Activated CD4-positive, alpha-beta T cell treated with anti-CD3 and anti-CD28 coated beads for 24 hours (primary cell): ENCODE measurements at places on chromosomes 5 and 9.

GRCh38 chr9:16070455-16071145, 517.8 kb downstream of the CCDC171 start:
- no peak for DNase-seq

- DNase-seq: no peak
These were observed 833 bp downstream of the C5orf24 start for GRCh38 chr5:134846641-134846960.

GRCh38 chr5:139458580-139459407, 3.7 kb downstream of the ECSCR start:
- peak; percentile 53 for DNase-seq

DNA sequence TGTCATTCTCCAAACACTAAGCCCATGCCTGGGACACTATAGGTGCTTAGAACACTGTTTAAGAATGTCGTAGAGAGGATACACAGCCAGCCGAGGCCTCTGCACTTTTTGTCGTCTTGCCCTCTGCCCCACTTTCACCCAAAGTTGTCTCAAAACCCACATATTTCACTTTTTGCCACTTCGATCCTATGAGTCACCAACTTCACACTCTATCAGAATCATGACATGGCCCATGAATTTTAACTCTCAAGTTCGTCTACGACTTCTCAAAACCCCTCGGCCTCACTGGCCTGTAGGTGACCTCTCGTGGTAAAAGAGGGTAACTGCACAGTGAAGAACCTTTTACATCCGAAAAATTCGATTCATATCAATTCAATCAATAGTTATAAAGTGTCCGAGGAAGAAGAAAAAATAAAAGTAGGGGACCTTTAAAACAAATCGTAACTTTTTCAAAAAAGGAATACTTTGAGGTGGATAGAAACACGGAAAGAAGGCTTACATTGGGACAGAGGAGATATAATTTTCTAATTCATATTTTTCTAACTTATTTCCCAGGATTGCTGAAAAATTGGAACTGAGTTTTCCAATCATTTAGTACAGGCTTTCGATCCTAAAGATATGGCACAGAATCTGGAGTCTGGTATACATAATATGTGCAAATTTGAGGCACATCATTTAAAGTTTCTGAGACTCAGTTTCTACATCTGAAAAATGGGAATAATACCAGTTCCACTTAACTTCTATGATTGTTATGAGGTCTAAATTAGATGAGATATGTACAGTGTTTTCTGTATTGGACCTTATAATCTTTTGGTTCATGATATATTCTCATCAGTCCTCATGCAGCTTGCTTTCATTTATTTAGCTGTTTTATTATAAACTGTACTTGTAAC, 122.6 kb downstream of the APBA1 start:
- DNase-seq: no peak

- no peak for DNase-seq
These were observed 122.9 kb downstream of the OXCT1 start for GRCh38 chr5:41747301-41747700.

DNA sequence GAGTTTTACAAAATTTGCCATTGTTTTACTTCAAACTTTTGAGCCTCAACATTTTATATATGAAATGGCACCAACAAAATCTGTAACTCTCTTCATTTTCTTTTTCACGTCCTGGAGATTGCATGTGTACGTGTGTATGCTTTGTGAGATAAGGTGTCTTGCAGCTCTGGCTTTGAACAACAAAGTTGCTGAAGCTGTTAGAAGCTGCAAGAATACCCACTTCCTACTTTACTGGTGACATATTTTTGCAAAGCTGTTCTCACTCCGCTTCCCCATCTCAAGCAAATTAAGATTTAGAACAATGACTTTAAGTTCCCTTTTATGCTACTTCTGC, 41.8 kb downstream of the FYB1 start:
- no peak for DNase-seq

DNA sequence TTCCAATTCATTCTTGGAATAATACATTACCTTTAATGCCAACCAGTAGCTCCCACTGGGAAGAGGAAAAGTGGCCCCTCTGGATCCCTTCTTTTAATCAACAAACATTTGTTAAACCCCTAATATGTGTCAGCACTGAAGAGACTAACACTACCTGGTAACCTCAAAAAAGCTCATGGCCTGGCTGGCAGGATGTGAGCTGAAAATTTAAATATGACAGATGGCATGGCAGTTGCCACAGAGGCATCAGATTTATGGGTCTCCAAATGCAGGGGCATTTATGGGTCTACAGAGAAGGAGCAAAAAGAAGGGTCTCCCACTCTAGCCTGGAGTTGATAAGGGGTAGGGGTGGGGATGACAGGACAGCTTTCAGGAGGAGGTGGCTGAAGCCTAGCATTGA, 12.5 kb downstream of the DNAH5 start:
- DNase-seq: no peak

DNA sequence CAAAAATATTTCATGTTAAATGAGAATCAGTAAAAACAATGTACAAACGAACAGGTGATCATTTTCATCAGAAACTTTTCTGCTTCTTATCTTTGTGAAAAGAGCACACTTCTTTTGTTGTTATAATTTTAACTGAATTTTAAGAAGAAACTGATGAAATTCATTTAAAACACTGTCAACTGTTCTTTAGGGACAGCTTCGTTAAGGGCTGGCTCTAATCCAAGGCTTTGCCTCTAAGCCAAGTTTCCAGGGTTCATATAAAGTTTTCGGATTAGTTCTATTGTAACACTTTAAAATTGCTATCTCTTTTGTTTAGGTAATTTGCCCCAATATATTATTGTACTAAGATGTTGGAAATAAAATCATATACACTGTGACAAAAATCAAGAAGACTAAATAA, 559.2 kb downstream of the TUSC1 start:
- no peak for DNase-seq

DNA sequence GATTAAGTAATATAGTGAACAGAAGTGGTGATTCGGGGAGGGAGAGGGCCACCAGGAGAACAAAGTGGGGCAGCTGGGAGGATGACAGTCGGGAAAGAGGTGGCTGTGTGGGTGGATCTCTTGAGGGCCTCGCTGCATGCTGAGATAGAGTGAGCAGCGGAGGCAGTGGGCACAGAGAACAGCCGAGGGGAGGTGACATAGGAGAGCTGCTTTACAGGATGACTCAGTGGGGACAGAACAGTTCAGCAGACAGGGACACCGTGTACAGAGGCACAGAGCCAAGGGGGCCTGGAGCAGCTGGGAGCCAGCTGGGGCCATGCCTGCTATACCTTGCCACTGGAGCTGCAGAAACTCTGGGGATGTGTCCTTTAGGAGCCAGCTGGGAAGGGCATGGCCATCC, 273.9 kb downstream of the GADD45G start:
- no peak for DNase-seq

DNA sequence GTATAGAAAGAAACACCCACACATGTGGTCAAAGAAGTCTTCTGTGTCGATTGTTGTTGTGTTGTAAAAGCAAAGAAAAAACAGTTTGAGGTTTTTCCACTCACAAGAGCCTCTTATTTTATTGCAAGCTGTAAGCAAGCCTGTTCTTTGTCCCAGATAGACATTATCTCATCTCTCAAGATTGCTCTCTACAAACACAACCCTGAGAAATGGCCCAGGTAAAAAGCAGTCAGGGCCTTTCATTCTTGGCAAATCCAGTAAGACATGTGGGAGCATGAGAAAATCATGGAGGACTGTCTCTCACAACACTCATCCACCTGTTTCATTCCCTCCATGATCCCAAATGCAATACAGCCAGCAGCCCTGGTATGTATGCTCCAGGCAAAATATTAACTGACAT, 286.6 kb upstream of the POU5F2 start:
- no peak for DNase-seq

- peak; percentile 67 for DNase-seq
These were observed 500 bp upstream of the GNAQ start for GRCh38 chr9:78031893-78032729.

- DNase-seq: no peak
These were observed 75.0 kb upstream of the FCN1 start for GRCh38 chr9:134992755-134993124.

DNA sequence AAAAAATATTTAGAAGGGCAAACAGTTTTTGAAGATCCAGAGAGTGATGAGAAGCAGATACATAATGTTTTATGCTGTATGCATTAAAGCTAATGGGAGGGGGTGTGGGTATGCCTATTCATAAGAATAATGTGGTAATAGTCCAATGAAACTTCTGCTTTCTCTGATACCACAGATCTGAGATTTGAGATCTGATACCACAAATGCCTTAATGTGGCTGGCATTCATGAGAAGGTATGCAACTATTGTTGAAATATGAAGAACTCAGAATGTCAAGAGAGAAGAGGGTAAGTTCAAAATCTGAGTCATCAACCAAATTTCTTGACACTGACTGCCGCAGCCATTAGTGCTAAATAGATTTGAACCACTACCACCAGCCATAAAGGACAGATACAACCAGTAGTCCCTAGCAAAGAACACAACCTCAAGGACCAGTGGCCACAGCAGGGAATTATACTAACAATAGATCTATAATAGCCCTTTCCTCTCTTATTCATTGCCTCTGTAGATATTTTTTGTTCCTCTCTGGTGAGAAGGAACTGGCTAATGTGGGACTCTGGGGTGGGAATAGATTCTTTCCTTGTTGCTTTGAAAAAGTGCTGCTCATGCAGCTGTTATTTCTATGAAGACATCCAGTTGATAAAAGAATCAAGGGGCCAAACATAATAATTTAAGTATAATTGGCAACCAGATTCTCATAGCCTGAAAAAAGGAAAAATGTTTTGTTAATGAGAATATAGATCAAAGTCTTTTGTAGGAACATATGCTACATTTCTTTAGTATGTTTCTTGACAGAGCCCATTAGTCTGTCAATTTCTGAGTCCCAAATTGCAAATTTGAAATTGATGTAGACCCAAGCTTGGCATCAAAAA, 256.5 kb upstream of the ZNF608 start:
- no peak for DNase-seq

- DNase-seq: no peak
These were observed 22.7 kb downstream of the JADE2 start for GRCh38 chr5:134547999-134548658.

DNA sequence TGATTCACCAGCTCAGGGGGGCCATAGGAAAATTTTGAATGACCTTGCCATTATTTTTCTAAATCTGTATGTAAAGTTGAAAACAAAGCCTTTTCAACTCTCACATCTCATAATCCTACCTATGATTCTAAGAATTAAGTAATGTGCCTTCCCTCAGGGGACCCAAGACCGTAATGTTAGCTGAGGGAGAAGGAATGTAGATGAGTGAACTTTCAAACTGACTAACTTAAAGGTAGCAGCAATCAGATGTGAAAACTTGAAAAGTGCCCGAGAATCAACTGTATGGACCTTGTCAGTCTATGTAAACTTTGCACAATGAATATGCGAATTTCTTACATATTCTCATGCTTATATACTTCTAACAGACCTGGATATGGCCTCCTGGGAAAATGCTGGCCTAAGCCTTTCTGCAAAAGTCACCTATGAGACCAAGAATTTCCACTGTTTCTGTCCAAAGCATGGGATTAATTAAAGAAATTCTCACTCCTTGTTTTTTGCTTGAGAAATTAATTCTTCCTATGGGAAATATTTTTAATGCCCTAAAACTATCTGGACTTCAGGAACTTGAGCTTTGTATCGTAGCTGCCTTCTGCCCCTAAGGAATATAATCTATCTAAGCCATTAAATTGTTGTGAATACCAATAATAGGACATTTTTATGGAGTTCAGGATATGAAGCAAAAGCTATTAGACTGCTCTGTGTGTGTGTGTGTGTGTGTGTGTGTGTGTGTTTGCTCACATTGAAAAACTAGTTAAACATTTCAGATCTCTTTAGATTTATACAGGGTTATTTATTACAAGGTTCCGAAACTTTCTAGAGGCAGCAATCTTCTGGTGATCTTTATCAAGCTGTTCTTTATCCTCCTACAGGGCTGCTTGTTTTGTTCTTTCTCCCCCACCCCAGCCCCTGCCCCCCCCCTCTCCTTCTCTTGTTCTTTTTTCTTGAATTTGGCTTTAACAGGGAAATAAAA, 169.1 kb upstream of the CLINT1 start:
- no peak for DNase-seq

DNA sequence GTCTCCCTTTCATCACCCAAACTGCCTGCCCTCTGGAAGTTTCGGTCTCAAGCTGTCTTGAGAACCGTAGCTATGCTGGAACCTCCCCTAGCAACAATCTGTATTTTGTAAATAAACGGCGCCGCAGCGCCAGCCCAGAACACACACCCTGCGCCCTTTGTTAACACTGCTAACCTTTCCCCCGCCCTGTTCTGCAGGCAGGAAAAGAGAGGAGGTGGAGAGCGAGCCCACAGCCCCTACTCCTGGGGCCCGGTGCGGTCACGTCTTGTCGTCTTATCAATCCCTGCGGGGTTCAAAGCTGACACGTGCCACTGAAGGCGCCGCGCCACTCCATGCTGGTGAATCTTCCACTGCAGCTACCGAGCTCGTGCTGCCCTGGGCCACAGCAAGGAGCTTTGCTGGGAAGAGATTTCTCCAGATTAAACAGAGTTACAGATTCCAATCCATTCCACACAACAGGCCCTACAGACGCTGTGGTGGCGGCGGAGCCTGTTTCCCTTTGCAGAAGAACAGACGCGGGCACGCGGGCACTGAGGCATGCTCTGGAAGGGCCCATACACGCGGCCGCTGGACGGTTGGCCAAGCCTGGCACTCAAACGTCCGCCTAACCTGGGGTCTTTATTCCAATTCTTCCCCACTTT, 25.3 kb downstream of the ZDHHC11B start:
- DNase-seq: no peak

DNA sequence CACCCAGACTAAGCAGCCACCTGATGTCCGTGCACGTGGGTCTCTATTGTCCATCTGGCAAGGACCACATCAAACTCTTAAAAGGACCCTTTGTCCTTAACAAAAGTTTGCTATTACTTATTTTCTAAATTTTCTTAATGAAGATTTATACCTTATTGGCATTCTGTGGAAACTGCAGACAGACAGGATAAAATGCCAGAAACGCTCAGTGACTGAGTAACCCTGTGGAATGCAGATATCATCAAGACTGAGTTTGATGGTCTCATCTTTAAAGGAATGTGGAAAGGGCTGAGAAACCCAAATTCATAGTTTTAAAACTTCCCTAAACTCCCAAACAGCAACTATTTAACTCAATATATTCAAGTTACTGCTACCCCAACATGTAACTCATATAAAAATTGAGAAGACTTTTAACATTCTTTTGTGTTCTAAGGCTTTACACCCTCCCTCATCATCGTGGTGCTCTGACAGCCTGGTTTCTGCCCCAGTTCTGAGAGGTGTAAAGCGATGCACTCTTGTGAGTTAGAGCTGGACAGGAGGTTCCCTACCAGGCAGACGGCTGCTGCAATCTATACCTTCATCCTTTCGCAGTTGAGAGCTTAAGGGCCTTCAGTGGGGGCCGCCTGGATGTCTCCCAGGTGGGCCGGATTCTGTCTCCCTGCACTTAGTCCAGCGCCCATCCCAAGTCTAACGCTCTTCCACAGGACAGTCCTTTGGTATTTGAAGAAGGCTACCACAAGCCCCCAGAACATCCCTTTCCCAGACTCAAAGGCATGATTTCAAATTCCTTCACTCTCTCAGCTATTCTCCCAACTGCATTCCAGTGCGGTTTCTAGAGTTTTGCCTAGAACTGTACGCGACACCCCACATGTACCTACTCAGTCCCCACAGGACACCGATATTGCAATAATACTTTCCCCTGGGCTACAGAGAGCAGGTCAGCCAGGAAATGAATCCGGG, 68.9 kb downstream of the DAP start:
- no peak for DNase-seq

GRCh38 chr9:125997196-125997823, 250.1 kb downstream of the PBX3 start:
- no peak for DNase-seq

GRCh38 chr5:57408714-57409113, 73.9 kb downstream of the ACTBL2 start:
- DNase-seq: no peak

- DNase-seq: peak; percentile 42
These were observed 13.6 kb downstream of the ARHGAP26 start for GRCh38 chr5:142783601-142784341.
